ENCODE measurements at places on chromosomes 4 and X.
A peak's percentile ranks its signal among the peaks of the same experiment; 100 is the strongest.

- DNase-seq: no peak
Observed at GRCh38 chrX:51728202-51728601, 15.0 kb upstream of the GSPT2 start.

DNA sequence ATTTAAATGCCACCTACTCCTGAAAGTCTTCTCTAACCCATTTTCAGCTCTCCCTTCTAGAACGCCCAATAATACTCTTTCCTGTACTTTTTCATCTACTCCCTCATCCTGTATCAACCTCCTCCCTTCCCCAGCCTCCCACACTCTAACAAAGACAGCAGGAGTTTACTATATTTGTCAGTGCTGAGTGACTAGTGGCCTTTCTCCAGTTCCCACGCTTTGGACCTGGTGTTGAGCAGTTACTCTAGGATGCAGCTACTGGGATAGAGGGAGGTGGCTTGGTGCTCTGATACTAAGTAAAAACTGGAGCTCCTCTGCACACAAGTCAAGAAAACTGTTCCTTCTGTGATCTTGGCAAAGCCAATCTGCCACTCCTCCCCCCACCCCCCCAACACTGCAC lies 36.1 kb upstream of the KLHL13 start:
- no peak for DNase-seq

GRCh38 chrX:141732031-141732430 lies 33.5 kb upstream of the SPANXD start:
- no peak for DNase-seq

DNA sequence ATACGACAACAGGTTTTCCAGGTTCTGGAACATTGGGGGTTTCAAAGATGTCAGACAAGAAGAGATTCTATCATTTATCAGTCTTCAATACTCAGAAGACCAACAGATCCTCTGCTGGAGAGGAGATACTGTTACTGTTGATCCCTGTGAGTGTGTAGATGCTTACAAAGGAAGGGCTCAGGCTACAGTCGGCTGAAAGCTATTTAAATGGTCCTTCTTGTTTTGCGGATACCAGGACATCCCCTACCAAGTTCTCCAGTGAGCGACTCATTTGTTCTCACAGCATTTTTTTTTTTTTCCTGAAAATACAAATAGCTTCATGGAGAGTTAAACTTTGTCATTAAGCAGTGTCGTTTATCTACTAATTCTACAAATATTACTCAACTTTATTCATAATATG lies 201.6 kb downstream of the CAMK2D start:
- DNase-seq: no peak

GRCh38 chr4:8651661-8652180 lies 59.2 kb downstream of the CPZ start:
- no peak for DNase-seq

- DNase-seq: no peak
Observed at GRCh38 chr4:1414831-1415680, 8.8 kb upstream of the NKX1-1 start.

- DNase-seq: peak; percentile 0
Observed at GRCh38 chrX:117376460-117376859, 740.1 kb downstream of the KLHL13 start.

- peak; percentile 81 for DNase-seq
Observed at GRCh38 chrX:14027511-14028019, 2.1 kb downstream of the GEMIN8 start.

DNA sequence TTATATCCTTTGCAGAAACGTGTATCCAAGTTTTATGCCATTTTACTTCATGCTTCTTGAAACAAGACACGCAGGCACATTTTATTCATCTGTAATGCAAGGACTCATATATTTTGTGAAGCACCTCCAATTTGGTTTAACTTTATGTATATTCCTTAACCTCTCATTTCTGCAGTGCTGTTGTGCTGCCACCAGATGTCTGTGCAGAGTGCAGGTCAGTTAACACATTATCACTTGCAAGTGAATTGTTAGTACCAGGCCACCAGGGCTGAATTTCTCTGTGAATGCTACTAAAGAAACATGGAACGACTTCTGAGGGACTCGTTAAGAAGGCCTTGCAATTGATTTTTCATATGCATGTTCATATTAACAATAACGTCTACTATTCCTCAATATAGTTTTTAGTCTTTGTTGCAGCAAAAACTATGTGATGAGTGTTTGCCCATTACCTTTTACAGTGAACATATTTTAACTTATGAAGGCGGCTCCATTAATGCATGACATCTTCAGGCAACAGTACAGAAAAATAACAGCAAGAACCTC lies 770.3 kb downstream of the NLGN4X start:
- peak; percentile 1 for DNase-seq

- peak; percentile 38 for DNase-seq
Observed at GRCh38 chr4:153789741-153790499, 1.0 kb upstream of the SFRP2 start.

GRCh38 chrX:49120091-49120490 lies 3.4 kb downstream of the GPKOW start:
- no peak for DNase-seq

DNA sequence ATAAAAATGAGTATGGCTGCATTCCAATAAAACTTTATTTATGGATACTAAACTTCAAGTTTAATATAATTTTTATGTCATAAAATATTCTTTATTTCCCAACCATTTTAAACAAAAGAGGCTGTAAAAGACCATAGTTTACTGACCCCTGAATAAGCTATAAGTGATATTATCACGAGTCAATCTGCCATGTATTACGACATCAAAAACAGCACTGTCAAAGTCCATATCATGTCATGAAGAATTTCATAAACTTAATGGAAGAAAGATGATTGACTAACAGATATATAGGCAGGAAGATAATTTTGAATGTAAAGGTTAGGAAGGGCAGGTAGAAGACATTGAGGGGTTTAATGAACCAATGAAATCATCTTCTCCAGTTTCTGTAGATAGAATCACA lies 18.2 kb downstream of the TMEM156 start:
- DNase-seq: no peak

DNA sequence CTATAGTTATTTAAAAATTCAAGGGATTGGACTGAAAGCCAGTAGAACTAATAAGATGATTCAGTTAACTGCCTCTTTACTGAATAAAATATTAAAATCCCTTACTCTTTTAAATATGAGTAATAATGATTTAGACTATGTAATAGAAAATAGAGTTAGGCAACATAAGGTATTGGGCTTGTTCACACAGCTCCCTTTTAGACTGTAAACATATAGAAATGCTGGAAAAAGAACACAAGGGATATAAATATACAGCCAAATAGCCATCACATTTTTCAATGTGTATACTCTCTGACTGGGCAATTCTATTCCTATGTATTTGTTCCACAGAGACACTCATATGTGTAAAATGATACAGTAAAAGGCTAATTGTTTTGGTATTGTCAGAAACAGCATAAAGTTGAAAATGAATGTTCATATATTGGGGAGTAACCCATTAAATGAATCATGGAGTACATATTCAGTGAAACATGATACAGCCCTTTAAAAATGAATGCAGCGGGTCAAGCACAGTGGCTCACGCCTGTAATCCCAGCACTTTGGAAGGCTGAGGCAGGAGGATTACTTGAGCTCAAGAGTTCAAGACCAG lies 129.8 kb downstream of the TBC1D19 start:
- no peak for DNase-seq

- DNase-seq: no peak
Observed at GRCh38 chr4:15427161-15427560, 672 bp upstream of the C1QTNF7 start.

GRCh38 chr4:148574502-148574901 lies 132.3 kb upstream of the NR3C2 start:
- DNase-seq: no peak

- DNase-seq: peak; percentile 34
Observed at GRCh38 chr4:151407466-151408379, 1.3 kb upstream of the FHIP1A start.

DNA sequence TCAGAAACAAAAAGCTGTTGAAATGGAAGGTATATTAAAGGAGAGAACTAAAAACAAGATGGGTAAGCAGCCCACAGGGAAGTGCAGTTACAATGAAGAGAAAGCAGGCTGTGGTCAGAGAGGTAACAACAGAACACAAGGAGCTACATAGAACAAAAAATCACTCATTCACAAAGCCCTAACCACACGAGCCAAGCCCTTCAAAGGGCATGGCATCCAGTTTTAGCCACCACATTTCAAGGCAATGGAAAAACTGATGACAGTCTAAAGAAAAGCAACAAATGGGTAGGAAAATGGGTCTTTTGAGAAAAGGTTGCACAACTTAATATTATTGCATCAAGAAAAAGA lies 37.5 kb downstream of the KDR start:
- DNase-seq: no peak

DNA sequence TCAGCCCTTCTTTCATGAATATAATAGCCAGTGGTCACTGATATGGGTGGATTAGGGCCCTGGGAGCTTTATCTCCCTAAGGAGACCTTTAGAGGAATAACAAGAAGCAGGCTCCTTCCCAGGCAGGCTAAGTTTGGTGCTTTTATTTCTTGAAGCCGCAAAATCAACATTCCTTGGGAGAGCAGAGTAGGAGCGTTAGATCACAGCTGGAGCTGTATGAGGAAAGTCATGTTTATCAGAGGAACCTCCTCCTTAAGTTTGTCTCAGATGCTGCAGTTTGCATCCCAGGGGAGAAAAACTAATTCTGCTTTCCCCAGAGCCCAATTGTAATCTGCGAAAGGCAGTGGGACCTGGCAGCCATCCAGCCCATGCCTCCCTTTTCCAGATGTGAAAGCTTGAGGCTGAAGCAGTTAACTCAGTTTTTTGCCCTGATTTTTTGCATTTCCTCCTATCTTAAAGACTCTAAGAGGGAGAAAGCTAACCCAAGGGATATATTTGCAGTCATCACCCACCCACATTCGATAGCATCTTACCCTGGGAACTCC lies 186.0 kb upstream of the FRMPD4 start:
- no peak for DNase-seq

DNA sequence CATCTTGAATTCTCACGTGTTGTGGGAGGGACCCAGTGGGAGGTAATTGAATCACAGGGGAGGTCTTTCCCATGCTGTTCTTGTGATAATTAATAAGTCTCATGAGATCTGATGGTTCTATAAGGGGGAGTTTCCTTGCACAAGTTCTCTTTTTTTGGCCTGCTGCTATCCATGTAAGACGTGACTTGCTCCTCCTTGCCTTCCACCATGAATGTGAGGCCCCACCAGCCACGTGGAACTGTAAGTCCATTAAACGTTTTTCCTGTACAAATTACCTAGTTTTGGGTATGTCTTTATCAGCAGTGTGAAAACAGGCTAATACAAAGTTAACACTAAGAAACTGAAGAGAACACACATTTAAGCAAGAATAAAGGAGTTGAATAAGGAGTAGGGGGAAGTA lies 16.0 kb downstream of the TBCK start:
- peak; percentile 4 for DNase-seq

GRCh38 chr4:124783847-124784246 lies 71.3 kb upstream of the ANKRD50 start:
- DNase-seq: no peak

DNA sequence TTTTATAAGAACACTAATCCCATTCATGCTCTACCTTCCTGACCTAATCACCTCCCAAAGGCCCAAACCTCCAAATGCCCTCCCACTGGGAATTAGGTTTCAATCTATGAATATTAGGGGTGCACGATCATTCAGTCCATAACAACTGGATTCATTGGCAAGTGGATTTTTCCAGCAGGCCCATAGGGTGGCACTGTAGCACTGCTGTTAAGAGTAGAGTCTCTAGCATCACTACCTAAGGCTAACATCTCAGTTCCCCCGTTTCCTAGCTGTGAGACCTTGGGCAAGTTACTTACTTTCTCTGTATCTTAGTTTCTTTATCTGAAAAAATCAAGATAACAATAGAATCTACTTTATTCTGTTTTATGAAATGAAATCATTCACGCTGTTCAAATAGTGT lies 315.8 kb downstream of the STIM2 start:
- no peak for DNase-seq

DNA sequence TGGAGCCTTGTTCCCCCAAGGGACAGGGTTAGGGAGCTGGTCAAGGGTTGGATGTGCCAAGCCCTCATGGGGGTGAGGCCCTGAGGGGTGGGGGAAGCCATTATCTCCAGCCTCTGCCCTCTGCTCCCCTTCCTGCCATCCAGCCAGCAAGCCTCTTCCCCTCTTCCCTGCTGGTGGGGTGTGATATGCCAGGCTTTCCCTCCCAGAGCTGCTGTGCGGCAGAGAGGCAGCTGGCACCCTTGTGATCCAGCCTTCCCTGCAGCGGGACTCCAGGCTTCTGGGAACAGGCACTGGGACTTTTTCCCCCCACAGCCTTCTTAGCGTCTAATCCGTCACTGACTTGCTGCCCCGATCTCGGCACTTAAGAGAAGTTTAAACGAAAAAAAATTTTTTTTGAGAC lies 6.3 kb downstream of the SSR4 start:
- DNase-seq: no peak

- no peak for DNase-seq
Observed at GRCh38 chr4:149709640-149710039, 106.0 kb downstream of the IQCM start.

GRCh38 chr4:184649971-184650855 lies 675 bp downstream of the PRIMPOL start:
- peak; percentile 89 for DNase-seq

DNA sequence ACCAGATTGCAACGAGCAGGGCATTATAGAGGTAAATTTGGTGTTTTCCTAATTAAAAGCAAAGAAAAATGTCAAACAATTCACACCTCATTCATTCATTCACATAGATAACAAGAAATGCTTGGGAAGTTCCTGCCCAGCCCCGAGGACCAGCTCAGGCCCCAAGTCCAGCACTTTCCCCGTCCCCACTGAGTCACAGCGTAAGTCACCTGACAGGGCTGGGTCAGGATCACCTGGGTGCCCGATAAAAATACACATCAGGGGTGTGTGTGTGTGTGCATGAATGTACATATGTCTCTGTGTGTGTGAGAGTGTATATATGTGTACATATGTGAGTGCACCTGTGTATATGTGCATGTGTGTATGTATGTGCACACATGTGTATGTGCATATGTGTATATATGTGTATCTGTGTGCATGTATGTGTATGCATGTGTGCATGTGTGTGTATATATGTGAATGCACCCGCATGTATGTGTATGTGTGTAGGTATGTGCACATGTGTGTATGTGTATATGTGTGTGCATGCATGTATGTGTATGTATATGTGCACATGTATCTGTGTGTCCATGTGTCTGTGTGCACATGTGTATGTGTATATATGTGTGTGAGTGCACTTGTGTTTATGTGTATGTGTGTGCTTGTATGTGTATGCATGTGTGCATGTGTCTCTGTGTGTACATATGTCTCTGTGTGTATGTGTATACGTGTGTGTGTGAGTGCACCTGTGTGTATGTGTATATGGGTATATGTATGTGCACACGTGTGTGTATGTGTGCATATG lies 18.6 kb upstream of the SH3TC1 start:
- DNase-seq: no peak

- peak; percentile 63 for DNase-seq
Observed at GRCh38 chr4:181528570-181529184, 714.5 kb upstream of the TENM3 start.

GRCh38 chrX:28487818-28488217 lies 99.4 kb upstream of the IL1RAPL1 start:
- DNase-seq: no peak

- DNase-seq: no peak
Observed at GRCh38 chrX:7233580-7234406, 85.8 kb upstream of the PUDP start.
